AG04449 (cell line): ENCODE measurements at places on chromosomes 16 and 17.

GRCh38 chr17:83014940-83015910, 64.2 kb upstream of the METRNL start:
- DNase-seq: no peak

- no peak for DNase-seq
Observed at GRCh38 chr17:1693339-1693738, 8.7 kb upstream of the PRPF8 start.

- no peak for DNase-seq
Observed at GRCh38 chr16:11795887-11796226, 1.2 kb downstream of the ZC3H7A start.

DNA sequence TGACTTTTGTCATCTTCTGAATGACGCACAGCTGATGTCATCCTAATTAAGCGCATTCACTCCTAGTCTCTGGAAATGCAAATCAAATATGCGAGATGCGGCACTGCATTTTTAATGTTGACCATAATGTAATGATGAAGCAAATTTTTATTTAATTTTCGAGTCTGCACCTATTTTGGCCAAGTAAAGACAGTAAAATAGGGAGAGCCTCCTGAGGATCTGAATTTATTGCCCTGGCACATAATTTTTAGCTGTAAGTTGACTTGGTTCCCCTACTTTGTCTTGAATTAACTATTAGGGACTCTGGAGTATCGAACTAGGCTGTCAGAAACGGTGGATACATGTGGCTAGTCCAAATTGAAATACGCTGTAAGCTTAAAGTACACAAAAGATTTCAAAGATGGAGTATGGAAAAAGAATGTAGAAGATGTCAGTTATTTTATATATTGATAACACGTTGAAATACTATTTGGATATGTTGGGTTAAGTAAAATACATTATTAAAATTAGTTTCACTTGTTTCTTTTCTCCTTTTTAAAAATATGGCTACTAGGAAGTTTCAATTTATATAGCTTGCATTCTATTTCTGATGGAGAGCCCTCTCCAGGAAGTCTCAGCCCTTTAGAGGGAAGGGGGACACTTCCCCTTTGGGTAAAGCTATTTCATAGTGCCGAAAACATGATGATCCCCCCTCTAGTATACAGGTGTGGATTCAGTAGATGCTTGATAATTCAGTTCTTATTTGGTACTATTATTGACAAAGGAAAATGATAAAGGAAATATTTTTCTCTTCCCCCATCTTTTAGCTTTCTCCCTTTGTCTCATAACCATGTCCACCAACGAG, 991 bp downstream of the KPNA2 start:
- no peak for DNase-seq

DNA sequence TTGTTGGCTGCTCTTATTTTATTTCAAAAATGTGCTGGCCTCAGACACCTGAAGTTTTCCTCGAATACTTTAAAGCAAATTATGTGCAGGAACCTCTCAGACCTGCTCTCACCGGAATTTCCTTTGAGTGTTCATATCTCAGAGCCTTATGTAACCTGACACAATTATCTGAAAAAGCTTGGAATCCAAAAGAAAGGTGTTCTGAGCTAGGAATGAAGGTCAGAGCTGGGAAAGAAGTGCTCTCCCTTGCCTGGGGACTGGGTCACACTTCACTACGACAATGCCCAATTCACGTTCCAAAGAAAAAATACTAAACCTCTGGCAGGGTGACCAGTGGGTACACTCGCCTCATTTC, 6.7 kb upstream of the HSD11B2 start:
- DNase-seq: no peak

DNA sequence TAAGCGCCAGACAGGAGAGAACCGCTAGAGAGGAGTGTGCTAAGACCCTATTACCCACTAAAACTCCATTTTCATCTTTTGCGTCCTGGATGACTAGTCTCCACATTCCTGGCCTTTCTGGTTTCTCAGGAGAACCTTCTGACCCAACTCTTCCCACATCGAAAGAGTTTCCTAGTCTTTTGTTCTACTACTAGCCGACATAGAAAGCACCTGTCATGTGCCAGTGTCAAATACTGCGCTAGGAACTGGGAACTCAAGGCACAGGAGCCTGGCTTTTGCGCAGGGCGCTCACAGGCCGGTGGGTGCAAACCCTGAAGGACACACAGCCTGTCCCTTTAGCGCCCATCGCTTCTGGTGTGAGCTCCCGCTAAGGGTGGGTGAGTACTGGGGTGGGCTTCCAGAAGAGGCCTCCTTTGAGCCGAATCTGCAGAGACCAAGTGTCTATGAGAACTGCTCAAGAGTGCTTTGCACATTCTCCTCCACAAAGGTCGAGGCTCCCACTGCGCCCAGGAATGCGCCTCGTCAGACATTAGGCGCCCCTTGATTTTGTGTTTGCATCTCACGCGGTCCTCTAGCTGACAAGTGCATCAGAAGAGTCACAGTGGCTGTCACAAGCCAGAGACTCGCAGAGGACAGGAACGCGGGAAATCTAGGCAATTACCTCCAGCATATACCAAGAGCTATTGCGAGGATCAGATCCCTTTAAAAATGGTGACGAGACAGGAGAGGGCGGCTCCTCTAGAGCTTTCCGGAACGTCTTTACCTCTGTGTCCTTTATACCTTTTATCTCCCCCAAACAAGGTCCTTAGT, 2.0 kb upstream of the PSMB3 start:
- no peak for DNase-seq

GRCh38 chr16:22386976-22387375, 12.6 kb upstream of the CDR2 start:
- DNase-seq: peak; percentile 89

GRCh38 chr16:21659124-21659523, 4.6 kb upstream of the OTOA start:
- DNase-seq: no peak

DNA sequence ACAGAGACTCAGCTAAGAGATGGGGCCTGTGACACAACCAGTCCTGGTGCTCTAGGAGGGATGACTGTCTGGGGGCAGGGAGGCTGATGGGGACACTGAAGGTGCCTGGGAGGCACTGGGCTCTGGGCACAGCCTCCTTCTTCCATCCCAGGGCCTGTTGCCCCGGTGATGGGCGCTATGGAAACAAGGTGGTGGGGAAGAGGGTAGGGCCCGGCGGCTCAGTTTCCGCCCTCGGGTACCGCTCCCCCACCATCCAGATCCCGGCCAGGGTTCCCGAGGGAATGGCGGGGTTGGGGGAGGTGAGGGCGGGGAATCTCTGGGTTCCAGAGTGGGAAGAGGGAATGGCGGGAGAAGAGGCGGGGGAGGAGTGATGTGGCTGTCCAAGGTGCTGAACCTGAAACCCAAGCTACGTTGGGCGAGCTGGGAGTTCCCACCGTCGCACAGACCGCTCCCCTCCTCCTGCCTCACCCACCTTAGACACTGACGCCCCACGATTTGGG, 981 bp downstream of the KCNH4 start:
- DNase-seq: no peak

DNA sequence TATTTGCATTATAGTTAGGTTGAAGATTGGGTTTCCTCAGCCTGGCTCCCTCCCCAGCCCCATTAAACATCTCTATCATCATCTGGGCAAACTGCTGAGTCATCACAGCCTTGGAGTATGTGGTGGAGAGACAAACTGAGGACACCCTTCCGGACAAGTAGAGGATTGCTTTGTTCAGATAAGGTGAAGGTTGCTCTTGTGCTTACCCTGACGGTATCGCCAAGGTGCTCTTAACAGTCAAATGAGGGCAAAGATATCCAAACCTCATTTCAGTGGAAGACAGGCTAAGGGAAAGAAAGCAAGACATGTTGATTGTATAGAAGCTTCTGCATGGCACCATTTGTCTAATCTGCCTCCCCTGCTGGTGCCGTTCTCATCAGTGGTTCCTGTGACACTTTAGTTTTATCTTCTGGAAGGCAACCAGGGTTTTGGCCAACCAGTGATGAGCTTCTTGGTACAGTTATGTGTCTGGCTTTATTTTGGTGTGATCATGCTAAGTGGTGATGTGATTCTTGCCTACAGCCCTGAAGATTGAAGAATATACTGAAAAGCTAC, 56.9 kb upstream of the LGALS9 start:
- DNase-seq: no peak

GRCh38 chr17:4560837-4561256, 470 bp upstream of the GGT6 start:
- DNase-seq: no peak

DNA sequence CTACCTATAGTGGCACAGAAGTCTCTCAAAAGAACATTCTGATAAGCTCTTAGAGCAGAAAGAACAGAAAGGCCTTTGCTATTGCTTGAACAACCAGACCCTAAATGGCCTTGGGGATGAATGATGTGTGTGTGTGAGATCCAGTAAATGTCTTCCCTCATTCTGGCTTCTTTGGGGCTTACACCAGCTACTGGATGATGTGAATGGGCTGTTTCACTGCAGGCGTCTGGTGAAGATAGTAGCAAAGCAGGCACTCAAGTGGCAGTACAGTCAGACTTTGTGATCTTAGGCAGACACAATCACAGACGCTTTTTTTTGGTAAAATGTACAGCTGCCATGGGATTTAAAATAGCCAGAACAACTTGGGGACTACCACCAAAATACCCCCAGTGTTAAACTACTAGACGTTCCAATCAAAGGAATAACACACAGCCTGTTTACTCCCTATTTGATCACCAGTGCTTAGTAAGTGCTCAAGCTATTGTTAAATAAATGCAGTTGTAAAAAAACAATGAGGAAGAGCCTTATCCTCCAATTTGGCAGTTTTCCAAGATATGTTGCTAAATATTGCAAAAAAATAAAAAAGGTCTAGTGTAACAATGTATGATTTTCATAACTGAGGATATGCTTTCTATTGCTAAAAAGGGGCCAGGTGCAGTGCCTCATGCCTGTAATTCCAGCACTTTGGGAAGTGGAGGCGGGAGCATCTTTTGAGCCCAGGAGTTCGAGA, 17.9 kb downstream of the NDUFAB1 start:
- no peak for DNase-seq

GRCh38 chr16:1645914-1646525, 32.1 kb upstream of the JPT2 start:
- DNase-seq: no peak

DNA sequence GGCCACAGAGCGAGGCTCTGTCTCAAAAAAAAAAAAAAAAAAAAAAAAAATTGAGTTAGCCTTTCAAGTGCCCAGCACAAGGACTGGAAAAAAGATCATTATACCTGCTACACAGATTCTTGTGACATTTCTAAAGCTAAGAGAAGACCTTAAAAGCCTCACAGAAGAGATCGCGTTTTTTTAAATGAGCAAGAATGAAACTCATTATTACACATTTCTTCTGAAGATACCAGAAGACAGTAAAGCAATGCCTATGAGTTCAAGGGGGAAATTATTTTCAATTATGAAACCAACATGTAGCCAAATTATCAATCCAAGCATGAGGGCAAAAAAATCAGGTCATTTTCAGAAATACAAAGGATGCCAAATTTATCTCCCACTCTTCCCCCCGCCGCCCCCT, 56.8 kb downstream of the MED13 start:
- DNase-seq: no peak

DNA sequence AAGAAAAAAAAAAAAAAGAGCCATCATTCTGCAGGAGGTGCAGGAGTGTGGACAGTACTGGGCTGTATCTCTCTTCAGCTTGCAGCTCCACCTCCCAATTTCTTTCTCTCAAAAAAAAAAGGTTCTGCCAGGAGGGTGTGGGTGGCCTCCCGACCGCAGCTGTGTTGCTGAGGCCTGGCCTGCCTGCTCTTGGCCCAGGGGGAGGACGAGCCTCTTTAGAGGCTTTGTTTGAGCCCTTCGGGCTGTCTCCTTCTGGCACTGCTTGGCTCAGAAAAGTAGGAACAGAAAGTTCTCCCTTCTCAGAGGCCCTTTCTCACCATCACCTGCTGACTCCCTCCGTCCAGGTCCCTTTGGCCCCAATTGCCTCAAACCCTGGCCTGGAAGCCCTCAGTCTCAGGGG, 22.2 kb upstream of the C17orf107 start:
- DNase-seq: no peak

- no peak for DNase-seq
Observed at GRCh38 chr17:66752411-66752810, 82.5 kb upstream of the CACNG5 start.

- DNase-seq: no peak
Observed at GRCh38 chr16:49936791-49937190, 80.9 kb upstream of the ZNF423 start.

DNA sequence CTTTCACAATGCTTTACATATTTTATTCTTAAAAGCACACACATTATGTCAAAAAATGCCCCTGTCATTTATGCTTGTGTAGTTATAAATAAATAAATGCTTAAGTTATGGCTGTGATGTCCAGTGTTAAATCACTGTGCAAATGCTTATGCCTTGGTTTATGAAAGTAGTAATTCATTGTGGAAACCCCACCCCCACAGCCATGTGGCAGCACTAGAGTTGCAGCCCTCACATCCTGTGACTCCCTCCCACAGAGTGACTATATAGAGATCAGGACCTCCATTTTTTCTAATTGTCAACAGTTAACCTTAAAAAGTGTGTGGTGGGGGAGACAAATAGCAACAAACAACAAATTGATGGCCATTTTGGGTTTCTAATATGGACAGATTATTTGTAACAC, 2.4 kb downstream of the SKAP1 start:
- DNase-seq: no peak

- DNase-seq: no peak
Observed at GRCh38 chr16:76157629-76158028, 119.6 kb upstream of the CNTNAP4 start.

- DNase-seq: no peak
Observed at GRCh38 chr17:39607851-39608130, at the start of gene NEUROD2. Gene NEUROD2 (minus strand): TSS chr17:39607920. CDS start chr17:39606599, 1,321 bp downstream.
